ENCODE measurements at places on chromosomes 16 and 17.
A peak's percentile ranks its signal among the peaks of the same experiment; 100 is the strongest.

GRCh38 chr17:17682737-17683680 lies 1.8 kb downstream of the RAI1 start:
- DNase-seq = peak; percentile 75

- peak; percentile 28 for DNase-seq
These were observed 8.1 kb downstream of the SLC5A11 start for GRCh38 chr16:24853830-24854229.

GRCh38 chr17:54899721-54900456 lies 763 bp upstream of the TOM1L1 start:
- DNase-seq = peak; percentile 70

DNA sequence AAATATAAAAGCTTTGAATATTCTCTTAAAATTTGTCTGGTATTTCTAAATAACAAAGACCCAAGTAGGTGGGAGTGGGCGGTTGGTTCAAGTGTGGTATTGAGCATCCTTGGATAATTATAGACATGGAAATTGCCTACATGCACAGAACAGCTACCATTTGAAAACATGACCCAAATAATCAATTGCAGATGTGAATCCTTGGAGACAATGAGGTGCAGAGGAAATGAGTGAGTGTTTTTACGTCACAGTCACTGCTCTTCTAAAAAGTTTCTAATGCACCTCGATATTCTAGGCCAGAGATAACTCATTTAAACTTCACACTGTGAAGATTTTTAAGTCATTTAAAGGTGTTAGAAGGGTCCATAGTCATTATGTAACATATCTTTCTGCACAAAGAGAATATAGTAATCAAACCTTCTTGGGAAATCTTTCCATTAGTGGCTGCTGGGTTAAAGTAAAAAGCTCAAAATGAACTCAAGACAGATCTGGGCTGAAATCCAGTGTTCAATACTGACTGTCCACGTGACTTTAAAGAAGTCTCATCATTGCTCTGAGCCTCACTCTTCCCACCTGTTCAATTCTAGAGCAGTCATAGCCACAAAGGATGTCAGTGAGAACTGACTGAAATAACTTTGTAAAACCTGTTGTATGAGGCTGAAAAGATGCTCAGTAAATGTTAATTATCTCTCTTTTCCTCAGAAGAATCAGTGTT lies 144.5 kb downstream of the CDH11 start:
- DNase-seq = no peak

Data from GM23338 (cell line).